ENCODE measurements at places on chromosomes 16 and 17. TPM values are rescaled to one million over a fixed set of nuclear protein-coding genes. Genes with fewer than 3 reads are reported as not detected.

- no peak for DNase-seq
These were observed 18.7 kb upstream of the COX10 start for GRCh38 chr17:14050616-14051015.

GRCh38 chr17:8651013-8651412, 20.5 kb upstream of the MYH10 start:
- DNase-seq = no peak

GRCh38 chr16:78405833-78406232, 306.4 kb downstream of the WWOX start:
- DNase-seq = no peak

- DNase-seq = no peak
These were observed 932 bp upstream of the NFE2L1 start for GRCh38 chr17:48047113-48047740.

DNA sequence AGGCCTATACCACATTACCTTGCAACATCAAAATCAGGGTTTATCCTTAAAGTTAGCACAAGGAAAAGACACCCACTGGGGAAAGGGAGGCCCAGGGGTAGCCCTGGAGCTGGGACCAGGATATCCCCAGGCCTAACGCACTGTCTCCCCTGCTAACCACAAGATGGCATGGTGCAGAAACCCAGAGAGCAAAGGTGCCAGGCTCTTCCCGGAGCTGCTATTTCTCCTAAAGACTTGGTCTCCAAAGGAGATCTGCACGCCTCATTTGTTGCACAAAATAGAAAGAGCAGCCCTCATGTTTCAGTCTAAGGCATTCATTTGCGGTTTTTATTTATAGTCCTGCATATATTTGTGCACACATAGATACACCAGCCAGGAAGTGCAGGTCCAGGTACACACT, 408.6 kb downstream of the SOX9 start:
- DNase-seq = no peak

GRCh38 chr16:73405851-73406250, 357.9 kb upstream of the ZFHX3 start:
- no peak for DNase-seq

DNA sequence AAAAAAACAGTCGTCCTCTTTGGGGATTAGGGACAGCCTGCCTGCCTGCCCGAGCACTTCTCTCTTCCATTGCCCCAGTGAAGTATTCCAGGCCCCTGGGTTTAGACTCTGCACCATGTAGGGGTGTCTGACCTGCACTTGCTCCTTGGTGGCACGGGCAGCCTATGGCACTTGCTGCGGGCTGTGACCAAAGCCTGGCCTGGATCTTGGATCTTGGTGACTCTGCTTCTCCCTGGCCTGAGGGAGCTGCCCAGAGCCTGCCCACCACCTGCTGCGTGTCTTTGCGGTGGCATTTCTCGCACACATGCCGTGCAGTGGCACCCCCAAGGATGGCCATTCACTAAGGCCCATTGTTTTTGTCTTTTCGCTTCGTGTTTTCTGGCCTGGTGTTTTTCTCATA, 6.1 kb upstream of the STH start:
- DNase-seq = no peak

DNA sequence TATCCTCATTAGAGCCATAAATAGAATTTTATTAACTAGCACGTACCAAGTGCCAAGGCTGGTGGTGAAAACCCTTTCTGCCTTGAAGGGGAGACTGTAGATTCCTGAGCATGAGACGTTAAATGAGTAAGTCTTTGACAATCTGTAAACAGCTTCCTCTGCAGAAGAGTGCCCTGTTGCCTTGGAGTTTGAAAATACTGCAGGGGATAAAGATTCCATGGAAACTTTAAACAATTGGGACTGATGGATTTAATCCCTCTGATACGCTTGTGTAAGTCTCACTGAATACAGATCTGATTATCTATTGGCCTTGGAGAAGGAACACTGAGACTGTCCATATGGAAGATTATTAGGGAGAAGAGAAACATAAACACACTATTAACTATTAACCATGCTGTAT, 1053.4 kb upstream of the RBFOX1 start:
- DNase-seq = no peak

- no peak for DNase-seq
These were observed 220.0 kb downstream of the IRX3 start for GRCh38 chr16:54066451-54067105.

- DNase-seq = no peak
These were observed 37.7 kb downstream of the C16orf78 start for GRCh38 chr16:49411121-49411970.

DNA sequence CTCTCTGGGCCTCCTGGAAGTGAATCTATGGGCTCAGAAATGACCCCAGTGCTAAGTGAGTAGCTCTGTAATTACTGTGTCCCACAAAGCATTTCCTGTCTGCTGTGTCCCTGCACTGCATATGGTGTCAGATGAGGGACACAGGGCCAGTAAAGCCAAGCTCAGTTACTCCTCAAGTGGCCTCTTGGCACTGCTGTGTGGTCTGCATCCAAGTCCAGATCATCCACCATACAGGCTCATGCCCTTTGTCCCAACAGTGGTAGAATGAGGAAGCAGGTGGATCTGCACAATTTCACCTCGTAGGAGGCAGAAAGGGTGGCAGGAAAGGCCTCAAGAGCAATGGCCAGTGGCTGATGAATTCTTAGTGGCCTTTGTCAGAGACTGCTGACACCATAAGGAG, 146.8 kb downstream of the SOX9 start:
- no peak for DNase-seq

DNA sequence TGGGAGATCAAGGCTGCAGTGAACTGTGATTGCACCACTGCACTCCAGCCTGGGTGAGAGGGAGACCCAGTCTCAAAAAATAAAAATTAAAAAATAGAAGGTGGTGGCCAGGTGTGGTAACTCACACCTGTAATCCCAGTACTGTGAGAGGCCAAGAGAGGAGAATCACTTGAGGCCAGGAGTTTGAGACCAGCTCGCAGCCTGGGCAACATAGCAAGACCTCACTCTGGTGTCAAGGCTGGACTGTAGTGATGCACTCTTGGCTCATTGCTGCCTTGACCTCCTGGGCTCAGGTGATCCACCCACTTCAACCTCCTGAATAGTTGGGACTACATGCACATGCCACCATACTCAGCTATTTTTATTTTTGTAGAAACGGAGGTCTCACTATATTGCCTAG, 13.3 kb downstream of the RFFL start:
- DNase-seq = no peak

DNA sequence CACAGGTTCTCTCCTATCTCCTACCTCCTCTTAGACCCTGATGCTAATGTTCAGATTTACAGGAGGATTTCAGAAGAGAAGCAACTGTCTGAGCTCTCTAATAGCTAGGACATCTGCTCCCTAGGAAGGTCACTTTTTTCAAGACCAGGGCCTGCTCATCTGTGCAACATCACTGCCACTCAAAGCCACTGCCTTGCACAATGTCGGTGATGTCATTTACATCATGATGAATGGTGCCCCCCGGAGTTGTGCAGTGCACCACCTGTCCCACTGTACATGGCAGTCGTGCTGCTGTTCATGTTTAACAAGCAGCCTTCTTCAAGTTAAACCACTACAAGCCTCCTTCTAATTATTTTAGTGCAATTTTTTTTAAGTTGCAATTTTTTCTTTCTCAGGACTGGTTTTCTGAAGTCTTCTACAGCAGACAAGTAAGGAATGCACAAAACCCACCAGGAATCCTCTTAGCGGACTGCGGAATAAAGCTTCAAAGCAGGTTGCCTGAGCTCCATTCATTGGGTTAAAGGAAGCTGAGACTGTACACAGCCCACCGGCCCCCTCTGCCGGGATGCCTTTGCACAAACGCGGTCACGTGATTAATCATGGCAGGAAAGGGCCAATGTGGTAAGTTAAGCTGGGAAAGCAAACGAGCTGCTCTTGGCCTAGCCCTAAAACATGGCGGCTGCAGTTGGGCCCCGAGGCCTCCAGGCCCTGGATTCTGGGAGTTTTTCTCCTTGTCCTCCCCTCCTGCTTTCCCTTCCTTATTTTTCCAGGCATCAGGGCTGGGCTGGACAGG, 74.1 kb downstream of the MYH11 start:
- no peak for DNase-seq

- DNase-seq = peak; percentile 91
These were observed at the start of gene METTL23 for GRCh38 chr17:76726776-76727718. Gene METTL23, plus strand, starts transcription at chr17:76726839. Its CDS starts 2,872 bp downstream, at chr17:76729711.

- DNase-seq = no peak
These were observed 3.2 kb downstream of the TNRC6C start for GRCh38 chr17:77961741-77962140.

DNA sequence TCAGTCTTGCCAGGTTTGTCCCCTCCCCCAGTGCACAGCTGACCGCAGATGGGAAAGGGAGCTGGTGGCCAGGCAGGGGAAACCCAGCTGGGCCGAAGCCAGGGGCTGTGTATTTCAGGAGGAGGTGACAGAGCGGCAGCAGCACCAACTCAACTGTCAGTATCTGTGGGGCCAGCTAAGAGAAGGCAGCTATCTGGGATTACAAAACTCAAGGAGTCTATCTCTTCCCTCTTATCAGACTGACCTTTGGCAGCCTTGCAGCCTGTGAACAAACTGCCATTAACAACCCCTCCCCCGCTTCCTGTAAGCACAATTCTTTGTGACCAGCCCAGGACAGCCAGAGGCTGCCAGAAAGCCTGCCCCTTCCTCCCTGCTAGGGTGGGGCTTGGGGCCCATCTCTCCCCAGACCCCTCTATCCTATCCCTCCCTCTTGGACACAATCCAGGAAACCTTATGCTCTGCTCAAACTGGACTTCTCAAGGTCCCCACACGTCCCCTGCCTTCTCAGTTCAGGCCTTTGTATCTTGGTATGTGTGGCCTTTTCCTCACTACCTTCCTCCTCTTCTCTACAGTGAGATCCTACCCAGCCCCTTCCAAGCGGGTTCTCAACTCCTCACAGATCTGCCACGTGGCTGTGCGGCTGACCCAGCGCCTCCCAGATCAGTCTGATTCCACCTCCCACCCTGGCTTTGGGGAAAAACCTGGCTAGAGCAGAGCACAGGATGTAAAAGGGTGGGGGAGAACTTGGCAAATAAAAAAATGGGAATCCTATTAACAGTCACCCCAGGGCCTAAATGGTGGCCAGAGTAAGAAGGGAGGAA, 10.5 kb downstream of the ST3GAL2 start:
- DNase-seq = peak; percentile 90

- peak; percentile 78 for DNase-seq
These were observed 5.2 kb upstream of the GRIN2C start for GRCh38 chr17:74864866-74865395.

DNA sequence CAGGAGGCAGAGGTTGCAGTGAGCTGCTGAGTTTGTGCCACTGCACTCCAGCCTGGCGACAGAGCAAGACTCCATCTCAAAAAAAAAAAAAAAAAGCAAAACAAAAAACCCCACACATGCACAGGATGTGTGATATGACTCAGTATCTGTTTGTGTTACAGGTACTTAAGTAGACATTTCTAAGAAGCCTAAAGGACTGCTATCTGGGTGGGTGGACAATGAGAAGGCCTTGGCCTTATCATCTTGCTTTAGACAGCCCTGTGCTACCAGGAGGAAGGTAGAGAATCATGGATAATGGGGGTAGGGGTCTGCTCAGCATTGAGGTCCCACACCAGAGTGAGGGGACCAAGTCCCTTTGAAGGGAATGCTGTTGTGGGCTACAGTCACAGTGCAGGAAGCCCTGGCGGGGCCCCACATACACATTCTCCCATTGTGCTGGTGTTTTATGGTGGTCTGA, 26.7 kb downstream of the PLD6 start:
- DNase-seq = no peak

Gene AOC3
- 160 TPM for total RNA-seq

Gene ZNHIT3
- total RNA-seq = 30.1 TPM

Gene CSH2
- total RNA-seq = not detected

Gene CXCL16
- total RNA-seq = 249 TPM

Gene GUCY2D
- 3.1 TPM for total RNA-seq

Gene PLA2G10
- total RNA-seq = 7.1 TPM

Gene MT4
- not detected for total RNA-seq

Gene SLC16A11
- total RNA-seq = 7.7 TPM

Gene CCL11
- total RNA-seq = 1.1 TPM

Gene KCNJ16
- total RNA-seq = 0.62 TPM

Gene CA7
- not detected for total RNA-seq

Data from lower lobe of right lung (tissue), 2 donors.